Hematopoietic multipotent progenitor cell treated with erythropoietin and hydrocortisone succinate and interleukin-3 and kit ligand, for 4 days (in vitro differentiated cells): ENCODE measurements at places on chromosomes 6 and 20.

DNA sequence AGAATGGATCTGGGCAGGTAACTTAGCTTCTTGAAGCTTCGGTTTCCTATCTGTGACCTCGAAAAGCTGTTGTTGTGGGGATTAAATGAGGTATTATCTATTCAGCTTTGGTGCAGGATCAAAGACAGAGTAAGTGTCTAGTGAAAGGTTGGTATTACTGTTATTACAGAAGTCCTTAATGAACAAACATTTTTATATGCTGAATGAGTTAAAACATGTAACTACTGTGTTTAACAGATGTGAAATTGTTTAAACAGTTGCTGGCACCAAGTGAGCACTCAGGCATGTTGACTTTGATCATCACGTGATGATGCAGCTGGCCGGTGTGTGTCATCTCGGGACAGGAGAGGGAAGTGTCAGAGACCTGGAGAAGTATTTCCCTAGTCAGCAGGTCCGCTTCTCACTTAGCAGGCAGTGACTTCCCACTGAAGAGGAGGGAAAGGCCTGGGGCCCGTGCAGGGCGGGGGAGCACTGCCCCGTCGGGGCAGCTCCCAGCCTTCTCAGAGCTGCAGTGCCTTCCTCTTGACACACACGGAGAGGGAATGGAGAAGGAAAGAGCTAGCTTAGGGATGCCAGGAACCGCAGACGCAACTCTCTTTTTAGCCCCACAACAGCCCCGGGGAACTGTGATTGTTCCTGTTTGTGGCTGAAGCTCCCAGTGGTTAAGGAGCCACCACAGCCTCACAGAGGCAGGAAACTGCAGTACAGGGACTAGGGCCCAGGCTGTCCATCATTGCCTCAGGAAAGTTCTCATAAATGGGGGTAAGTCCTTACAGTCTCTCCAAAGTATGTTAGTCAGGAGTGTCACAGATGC, 18.0 kb downstream of the TUBB2A start:
- DNase-seq = peak; percentile 64

GRCh38 chr6:143739341-143739851, 61.6 kb downstream of the PHACTR2 start:
- no peak for DNase-seq

- DNase-seq = peak; percentile 45
Measured at GRCh38 chr20:10519361-10520046, 84.4 kb downstream of the SLX4IP start.

DNA sequence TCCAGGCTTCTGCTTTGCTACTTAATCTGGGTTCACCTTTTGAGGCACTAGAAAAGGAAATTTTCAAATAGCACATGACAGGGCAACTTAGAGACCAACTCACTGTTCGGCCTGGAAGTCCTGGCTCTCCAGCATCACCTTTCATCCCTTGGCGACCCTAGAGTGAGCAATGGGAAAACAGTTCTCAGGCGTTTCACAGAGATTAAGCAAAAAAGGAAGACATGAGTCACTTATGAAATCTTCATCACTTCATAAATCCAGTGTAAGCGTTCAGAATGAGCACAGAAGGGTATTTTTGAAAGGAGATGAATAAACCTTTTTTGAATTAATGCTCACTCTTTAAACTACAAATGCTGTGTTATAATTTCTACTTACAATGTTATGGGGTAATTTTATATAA, 104.0 kb downstream of the COL12A1 start:
- no peak for DNase-seq

- no peak for DNase-seq
Measured at GRCh38 chr6:62328607-62329006, 42.6 kb upstream of the KHDRBS2 start.

- DNase-seq = no peak
Measured at GRCh38 chr6:89386917-89387491, 25.1 kb downstream of the RRAGD start.

- no peak for DNase-seq
Measured at GRCh38 chr20:51416532-51417249, 125.8 kb downstream of the NFATC2 start.

- no peak for DNase-seq
Measured at GRCh38 chr6:170186941-170187668, 103.8 kb downstream of the DLL1 start.

DNA sequence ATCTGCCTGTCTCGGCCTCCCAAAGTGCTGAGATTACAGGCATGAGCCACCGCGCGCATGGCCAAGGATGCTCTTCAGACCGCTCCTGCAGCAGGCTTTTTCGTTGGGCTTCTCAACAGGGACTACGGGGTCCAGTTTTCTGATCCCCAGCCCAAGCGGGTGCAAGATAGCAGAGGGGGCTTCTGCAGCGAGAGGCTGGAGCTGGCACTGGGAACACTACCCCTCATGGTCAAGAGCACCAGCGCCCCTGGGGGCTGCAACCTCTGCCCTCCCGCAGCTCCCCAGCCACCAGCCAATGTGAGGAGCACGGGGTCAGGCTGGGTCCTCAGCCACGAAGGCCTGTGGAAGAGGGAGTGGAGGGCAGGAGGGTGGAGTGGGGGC, 6.0 kb downstream of the CTSZ start:
- no peak for DNase-seq

DNA sequence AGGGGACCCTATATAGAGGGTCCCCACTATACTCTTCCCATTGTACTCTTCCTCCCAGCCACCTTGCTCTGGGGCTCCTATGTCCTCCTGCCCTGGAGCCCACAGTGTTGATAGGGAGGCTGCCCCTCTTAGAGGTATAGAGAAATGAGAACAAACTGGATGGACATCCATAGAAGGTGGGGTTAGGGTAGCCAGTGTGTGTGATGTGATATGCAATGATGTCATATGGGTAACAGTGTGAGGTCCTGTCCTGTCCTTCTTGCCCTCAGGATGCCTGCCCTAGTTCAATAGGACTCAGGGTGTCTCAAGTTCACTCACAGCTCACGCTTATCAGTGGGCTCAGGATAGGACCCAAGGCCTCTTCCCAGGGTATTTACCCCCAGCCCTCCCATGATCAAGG, 435 bp downstream of the PTCRA start:
- no peak for DNase-seq

DNA sequence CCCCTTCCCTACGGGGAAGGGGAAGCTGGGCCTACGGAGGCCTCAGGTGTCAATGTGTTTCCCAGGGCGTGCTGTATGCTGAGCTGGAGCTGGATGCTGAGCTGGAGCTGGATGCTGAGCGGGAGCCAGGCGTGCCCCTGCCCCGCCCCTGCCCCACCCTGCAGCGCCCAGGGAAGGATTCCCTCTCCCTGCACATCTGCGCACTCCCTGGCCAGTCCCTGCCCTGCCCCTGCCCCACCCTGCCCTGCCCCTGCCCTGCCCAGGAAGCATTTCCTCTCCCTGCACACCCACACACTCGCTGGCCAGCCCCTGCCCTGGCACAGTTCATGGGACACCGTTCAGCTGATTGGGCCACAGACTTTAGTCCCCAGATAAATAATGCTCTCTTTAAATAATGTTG, 196.8 kb downstream of the SMOC2 start:
- DNase-seq = no peak

DNA sequence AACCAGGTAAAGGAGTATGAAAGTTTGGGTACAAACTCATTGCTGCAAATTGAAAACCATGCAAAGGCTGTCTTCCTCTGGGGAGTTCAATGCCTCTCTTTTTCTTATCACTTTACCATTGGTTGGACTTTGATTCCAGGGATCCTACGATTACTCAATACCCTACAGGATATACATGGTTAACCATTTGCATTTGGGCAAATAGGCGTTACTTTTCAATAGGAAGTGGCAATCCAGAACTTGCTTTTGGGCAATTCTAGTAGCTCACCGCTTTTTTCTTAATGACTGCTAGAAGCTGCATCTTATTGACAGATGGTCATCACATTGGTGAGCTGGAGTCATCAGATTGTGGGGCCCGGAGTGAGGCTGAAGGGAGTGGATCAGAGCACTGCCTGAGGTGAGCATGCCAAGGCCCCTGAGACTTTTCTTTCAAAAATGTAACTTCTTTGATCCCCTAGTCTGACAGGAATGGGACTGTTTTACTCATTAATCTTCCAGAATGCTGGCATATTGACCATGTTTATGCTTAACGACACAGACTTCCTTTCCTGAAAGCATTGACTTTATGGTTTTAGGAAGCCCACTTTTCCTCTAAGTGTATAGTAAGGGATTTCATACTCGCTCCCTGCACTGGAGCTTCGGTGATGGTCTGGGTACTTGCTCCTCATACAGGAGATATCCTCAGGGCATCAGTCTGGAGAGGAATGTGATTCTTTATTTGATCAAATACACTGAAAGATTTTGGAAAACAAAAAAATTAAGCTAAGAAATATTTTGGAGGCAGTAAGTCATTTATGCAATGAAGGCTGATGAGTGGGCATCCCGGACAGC, at the start of gene CCR6:
Gene CCR6 (plus strand): TSS at position 270 of the 831 bp plus-strand sequence. CDS start 13,039 bp downstream, outside the sequence.
- DNase-seq = no peak

DNA sequence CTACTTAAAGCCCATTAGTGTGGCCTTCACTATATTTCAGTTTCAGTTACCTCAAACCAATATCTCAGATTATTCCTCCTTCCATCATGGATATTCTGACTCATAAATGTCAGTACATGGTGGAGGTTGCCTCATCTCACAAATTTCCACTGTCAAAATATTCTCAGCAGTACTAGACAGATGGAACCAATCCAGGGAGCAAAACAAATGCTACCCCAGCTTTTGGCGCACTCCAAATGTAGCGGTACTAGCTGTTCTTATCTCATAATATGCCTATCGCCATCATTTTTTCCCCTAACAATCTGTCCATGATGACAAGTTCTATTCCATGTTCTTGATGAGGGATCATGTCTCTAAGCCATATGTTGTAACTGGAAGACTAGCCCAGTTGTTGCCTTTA, 1026.1 kb downstream of the KIF16B start:
- DNase-seq = no peak

DNA sequence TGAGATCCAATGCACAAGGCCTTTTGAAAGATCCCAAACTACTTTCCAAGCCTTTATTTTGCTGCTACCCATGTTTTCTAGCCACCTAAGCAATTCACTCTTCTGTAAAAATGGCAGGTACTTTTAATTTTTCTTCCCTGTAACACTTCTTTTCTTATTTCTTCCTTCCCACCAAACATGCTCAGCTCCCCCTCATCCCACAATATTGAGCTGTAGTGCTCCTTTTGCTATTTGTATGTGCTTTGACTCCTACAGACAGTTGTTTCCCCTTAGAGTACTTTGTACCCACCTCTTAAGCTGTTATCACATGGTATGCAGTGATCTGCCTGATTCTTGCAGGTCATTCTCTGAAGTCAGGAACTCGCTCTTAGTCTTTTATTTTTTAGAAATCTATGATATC, 49.3 kb downstream of the QKI start:
- DNase-seq = no peak

- peak; percentile 51 for DNase-seq
Measured at GRCh38 chr20:44646641-44647274, 4.7 kb downstream of the ADA start.

DNA sequence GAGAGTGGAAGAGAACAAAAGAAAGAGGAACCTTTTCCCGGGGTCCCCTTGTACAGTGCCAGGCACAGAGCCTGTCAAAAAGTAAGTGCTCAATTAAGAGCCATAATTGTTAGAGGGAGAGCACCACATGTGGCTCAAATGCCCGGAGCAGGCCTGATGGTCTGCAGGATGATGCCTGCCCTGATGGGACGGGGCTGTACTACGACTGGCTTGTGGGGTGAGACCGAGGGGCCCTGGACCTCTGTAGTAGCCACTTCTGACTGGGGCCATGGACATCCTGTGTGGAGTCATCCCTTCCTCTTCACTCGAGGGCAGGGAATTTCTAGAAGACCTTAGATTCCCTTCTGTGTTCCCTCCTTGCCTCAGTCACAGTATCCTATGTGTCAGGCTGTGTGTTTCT, 47.9 kb downstream of the KCNK5 start:
- no peak for DNase-seq

GRCh38 chr6:73182021-73182607, 43.2 kb downstream of the KHDC1L start:
- no peak for DNase-seq

DNA sequence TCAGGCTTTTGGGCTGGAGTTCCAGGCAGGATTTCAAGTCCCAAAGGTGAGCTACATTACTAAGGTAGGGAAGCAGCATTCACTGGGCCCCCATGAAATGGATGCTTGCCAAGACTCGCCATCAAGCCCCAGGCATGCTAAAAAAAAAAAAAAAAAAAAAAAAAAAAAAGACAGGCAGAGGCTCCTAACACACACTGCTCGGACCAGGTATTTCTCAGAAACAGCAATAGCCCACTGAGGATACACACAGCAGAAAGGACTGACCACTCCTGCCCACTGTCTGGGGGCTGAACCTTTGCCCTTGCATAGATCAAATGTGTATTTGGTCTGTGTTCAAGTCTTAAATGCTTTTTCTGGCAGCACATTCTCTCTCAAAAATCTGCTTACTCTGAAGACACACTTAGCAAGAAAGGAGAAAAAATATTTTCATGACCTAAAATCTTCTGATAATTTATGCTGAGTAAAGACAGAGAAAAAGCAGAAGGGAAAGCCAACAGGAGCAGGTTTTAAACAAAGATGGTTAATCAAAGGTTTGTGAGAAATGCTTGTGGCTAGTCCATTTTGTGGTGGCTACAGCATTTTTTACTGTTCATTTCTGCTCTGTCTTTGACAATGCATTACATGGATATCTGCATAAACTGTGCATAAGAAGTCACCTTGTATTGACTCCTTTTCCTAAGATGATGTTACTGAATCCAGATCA, 37.9 kb upstream of the BEND6 start:
- DNase-seq = no peak

DNA sequence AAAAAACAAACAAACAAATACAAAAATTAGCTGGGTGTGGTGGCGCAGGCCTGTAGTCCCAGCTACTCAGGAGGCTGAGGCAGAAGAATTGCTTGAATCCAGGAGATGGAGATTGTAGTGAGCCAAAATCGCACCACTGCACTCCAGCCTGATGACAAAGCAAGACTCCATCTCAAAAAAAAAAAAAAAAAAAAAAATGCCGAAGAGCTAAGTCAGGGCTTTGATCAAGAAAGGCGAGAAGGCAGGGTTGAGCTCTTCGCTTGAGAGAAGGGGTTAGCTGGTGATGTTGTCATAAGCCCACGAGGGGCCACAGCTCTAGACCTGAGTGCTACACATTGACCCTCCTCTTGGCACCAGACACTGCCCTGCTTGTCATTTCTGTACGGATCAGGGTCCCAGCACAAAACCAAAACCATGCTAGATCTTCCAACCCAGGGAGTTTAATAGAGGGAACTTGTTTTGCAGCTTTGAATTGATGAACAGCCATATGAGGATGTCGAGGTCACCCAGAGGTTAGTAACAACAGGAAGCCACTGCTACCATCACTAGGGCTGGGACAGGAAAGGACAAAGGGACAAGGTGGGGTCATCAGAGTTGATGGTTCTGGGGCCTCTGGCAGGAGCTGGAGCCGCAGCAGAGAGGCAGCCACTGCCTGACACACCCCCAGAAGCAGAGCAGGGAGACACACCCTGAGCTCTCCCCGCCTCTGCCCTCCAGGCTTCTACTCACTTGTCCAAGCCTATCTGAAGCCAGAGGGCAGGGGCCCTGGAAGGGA, 122.7 kb downstream of the SNX5 start:
- DNase-seq = peak; percentile 20

GRCh38 chr6:138393871-138394783, 9.9 kb upstream of the HEBP2 start:
- DNase-seq = peak; percentile 37

DNA sequence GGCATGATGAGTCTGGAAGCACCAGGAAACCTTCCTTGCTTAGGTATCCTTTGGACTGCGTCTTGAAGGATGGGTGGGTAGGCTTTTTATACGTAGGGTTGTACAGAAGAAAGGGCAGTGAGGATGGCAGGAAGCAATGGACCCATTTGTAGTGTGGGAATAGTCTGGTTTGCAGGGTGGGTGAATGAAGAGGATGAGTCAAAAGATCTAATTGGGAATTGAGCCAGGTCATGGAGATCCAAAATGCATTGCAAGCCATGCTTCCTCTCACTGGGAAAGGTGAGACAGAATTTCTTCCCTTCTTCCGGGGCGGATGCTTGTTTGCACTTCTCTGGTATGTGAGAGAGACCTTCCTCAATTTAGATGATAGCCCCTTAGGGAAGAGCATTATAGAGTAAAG, 10.1 kb upstream of the BTBD3 start:
- no peak for DNase-seq
